ENCODE measurements at places on chromosomes 4 and X. TPM values are rescaled to one million over a fixed set of nuclear protein-coding genes. Genes with fewer than 3 reads are reported as not detected.

DNA sequence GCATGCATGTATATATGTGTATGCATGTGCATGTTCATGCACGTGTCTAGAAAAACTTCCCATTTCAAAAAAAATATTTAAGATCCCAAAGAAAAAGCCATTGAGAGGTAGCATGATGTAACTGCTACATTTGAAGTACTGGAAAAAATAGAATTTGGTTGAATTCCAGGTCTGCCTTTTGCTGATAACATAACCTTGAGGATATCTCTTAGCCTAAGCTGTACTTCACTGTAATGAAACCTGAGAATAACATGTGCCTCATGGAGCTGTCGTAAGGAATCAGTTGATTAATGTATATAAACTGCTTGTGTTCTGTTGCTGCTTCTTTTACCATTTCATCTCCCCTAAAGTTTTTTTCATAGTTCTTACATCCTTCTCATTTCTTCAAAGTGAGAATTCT lies 351.8 kb downstream of the GRIA2 start:
- H3K27ac ChIP-seq = no peak overlapping the region
- no peaks in the 10 kb centered on the region for H3K36me3 ChIP-seq
- no peaks in the 10 kb centered on the region for H3K27me3 ChIP-seq
- no peaks in the 10 kb centered on the region for H3K4me1 ChIP-seq
- no peak overlapping the region for H3K4me3 ChIP-seq
- no peak for DNase-seq

The RNF175 gene
- not detected for total RNA-seq

- no peak overlapping the region for H3K27ac ChIP-seq
- no peaks in the 10 kb centered on the region for H3K27me3 ChIP-seq
- H3K4me1 ChIP-seq = peaks cover 6% of the 10 kb centered on the region
- DNase-seq = no peak
Observed at GRCh38 chr4:147736458-147736857, 4.6 kb downstream of the ARHGAP10 start.

GRCh38 chr4:112747036-112747435 lies 110.1 kb downstream of the LARP7 start:
- no peak for DNase-seq
- H3K4me3 ChIP-seq = no peak overlapping the region
- H3K27me3 ChIP-seq = no peaks in the 10 kb centered on the region
- no peaks in the 10 kb centered on the region for H3K36me3 ChIP-seq
- no peaks in the 10 kb centered on the region for H3K4me1 ChIP-seq

GRCh38 chr4:188688956-188689355 lies 549.7 kb downstream of the TRIML1 start:
- DNase-seq = no peak
- no peaks in the 10 kb centered on the region for H3K36me3 ChIP-seq
- no peak overlapping the region for H3K4me3 ChIP-seq
- H3K4me1 ChIP-seq = no peaks in the 10 kb centered on the region
- H3K27me3 ChIP-seq = no peaks in the 10 kb centered on the region
- H3K27ac ChIP-seq = no peak overlapping the region

GRCh38 chrX:111504941-111505340 lies 6.5 kb upstream of the SERTM2 start:
- no peaks in the 10 kb centered on the region for H3K27me3 ChIP-seq
- no peaks in the 10 kb centered on the region for H3K4me1 ChIP-seq
- DNase-seq = no peak
- H3K4me3 ChIP-seq = no peak overlapping the region
- H3K36me3 ChIP-seq = no peaks in the 10 kb centered on the region

DNA sequence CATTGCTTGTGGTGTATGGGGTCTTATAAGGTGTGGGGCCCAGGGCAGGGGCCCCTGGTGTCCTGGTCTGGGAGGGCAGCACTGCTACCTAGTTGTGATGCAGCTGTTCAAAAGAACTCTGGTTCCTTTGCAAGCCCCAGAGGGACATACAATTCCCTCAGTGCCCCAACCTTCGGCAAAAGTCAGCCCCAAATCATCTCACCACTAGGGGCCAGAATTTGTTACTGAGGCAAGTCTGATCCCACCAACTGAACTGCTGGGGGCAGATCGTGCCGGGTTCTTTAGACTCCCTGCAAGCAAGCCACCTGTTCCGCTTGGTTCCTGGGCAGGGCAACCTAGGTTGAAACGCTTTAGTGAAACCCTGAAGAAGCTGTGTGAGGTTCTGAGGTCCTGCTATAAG lies 180.1 kb upstream of the S100G start:
- DNase-seq = no peak
- H3K4me1 ChIP-seq = no peaks in the 10 kb centered on the region
- no peak overlapping the region for H3K27ac ChIP-seq
- no peaks in the 10 kb centered on the region for H3K27me3 ChIP-seq
- no peaks in the 10 kb centered on the region for H3K36me3 ChIP-seq

DNA sequence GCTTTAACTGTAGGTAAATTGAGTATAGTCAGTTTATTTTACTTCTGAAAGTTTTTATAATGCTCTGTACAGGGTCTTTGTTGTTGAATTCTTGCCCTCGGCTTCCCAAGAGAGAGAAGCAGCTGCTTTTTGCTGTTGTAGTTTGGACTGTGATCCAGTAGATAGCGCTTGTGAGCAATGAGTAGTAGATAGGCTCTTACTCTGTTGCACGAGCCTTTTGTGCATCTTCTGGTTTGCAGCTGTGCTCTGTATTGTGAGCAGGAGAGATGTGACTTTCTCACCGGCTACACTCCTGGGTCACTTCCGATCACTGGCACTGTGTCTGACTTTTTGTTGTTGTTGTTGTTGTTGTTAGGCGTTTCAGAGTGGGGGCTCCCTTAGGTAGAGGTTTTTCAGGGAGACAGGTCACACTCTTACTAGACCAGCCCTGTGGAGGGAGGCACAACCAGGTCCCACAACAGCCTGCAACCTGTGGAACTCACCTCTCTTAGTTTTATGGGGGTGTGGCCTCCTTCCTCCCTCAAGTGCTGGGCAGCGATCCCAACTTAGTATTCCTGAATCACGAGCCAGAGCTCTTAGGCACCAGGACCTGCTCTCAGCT lies 822.1 kb upstream of the GALNTL6 start:
- H3K4me1 ChIP-seq = no peaks in the 10 kb centered on the region
- no peak for DNase-seq
- H3K36me3 ChIP-seq = no peaks in the 10 kb centered on the region
- H3K27ac ChIP-seq = no peak overlapping the region
- H3K27me3 ChIP-seq = no peaks in the 10 kb centered on the region

GRCh38 chrX:81120258-81120935 lies 81.3 kb downstream of the HMGN5 start:
- DNase-seq = peak; percentile 20
- H3K27ac ChIP-seq = no peak overlapping the region
- peak overlapping the region; percentile 47 for H3K4me3 ChIP-seq

The PGM2 gene
- 37.2 TPM for total RNA-seq

DNA sequence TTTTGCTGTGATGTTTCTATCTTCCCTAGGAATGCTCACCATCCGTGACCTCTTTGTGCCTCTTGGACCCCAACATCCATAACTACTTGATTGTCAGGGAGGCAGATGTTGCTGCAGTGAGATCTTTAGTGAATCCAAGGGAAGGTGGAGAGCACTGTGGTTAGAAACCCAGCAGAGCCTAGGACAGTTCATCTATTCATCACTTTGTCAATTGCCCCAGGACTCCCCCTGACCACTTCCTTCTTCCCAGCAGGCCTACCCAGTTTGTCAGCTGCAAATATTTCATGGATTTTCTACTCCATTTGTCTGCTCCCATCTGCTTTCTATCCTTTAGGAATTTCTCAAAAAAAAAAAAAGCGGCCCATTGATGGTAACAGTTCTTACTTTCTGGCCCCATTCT lies 942.8 kb downstream of the PCDH7 start:
- no peak for DNase-seq
- H3K27me3 ChIP-seq = no peaks in the 10 kb centered on the region
- no peak overlapping the region for H3K27ac ChIP-seq
- H3K4me1 ChIP-seq = no peaks in the 10 kb centered on the region
- no peak overlapping the region for H3K4me3 ChIP-seq

DNA sequence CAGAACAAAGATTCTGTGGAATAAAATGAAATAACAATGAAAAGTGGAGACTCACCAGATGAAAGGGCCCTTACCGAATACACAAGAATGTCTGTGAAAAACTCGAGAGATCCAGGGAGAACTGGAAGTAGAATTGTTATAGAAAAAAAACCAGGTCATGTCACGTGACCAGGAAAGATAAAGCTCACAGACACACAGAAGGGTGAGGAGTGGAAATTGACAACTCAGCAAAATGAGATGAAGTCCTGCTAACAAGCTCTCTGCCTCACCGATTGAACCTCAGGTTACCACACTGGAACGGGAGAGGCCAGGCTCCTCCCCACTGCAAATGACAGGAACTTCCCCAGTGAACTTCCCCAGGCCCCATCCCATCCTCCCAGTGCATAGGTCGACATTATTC lies 1618.0 kb upstream of the PCDH10 start:
- no peak for DNase-seq
- no peaks in the 10 kb centered on the region for H3K27me3 ChIP-seq
- H3K4me3 ChIP-seq = no peak overlapping the region
- no peak overlapping the region for H3K27ac ChIP-seq
- no peaks in the 10 kb centered on the region for H3K36me3 ChIP-seq
- H3K4me1 ChIP-seq = no peaks in the 10 kb centered on the region

DNA sequence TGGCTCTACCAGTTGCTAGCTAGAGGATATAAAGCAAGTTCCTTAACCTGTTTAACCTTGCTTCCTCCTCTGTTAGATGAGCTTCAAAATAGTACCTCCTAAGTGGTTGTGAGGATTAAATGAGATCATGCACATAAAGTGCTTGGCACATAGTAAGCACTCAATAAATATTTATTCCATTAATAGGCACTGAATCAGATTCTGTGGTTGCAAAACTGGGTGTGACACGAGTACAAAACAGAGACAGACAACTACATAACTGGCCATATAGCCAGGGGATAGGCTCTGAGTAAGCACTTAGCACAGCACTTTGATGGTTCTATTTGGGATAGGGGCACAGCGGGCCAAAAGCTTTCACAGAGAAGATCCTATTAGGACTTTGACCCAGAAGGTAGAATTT lies 150.3 kb downstream of the RELL1 start:
- no peak overlapping the region for H3K27ac ChIP-seq
- no peak overlapping the region for H3K4me3 ChIP-seq
- no peak for DNase-seq
- no peaks in the 10 kb centered on the region for H3K4me1 ChIP-seq

The CLDN22 gene
- total RNA-seq = not detected

GRCh38 chr4:83751336-83751949 lies 215.5 kb downstream of the GPAT3 start:
- no peak overlapping the region for H3K4me3 ChIP-seq
- no peak overlapping the region for H3K27ac ChIP-seq
- H3K27me3 ChIP-seq = no peaks in the 10 kb centered on the region

GRCh38 chr4:18571301-18571761 lies 549.8 kb upstream of the LCORL start:
- no peaks in the 10 kb centered on the region for H3K4me1 ChIP-seq
- no peak for DNase-seq
- H3K36me3 ChIP-seq = no peaks in the 10 kb centered on the region
- no peaks in the 10 kb centered on the region for H3K27me3 ChIP-seq

- H3K27ac ChIP-seq = no peak overlapping the region
- H3K27me3 ChIP-seq = no peaks in the 10 kb centered on the region
- DNase-seq = no peak
- no peaks in the 10 kb centered on the region for H3K4me1 ChIP-seq
- no peaks in the 10 kb centered on the region for H3K36me3 ChIP-seq
- no peak overlapping the region for H3K4me3 ChIP-seq
Observed at GRCh38 chr4:129490516-129490915, 394.6 kb downstream of the C4orf33 start.

GRCh38 chr4:90198086-90198847 lies 71.1 kb downstream of the CCSER1 start:
- no peak for DNase-seq
- no peaks in the 10 kb centered on the region for H3K4me1 ChIP-seq
- no peak overlapping the region for H3K27ac ChIP-seq
- no peaks in the 10 kb centered on the region for H3K36me3 ChIP-seq

The GPRIN3 gene
- 22.5 TPM for total RNA-seq

DNA sequence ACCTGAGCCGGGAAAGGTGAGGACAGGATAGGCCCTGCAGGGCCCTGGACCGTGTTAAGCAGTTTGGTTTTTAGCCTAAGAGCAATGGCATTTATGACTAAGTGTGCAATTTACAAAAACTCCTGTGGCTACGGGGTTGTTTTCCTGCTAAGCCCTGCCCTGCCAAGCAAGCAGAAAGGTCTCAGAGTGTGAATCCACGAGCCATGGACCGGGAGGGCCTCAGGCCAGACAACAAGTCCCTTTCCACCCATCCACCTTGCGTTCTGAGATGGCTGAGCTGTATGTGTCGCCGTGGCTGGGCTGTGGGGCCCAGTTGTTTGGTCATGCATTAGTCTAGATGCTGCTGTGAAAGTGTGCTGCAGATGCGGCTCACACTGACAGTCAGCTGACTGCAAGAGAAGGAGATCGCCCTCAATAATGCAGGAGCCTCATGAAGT lies 33.9 kb upstream of the AFAP1 start:
- peak overlapping the region; percentile 62 for H3K27ac ChIP-seq
- no peak for DNase-seq
- H3K27me3 ChIP-seq = no peaks in the 10 kb centered on the region
- H3K36me3 ChIP-seq = no peaks in the 10 kb centered on the region

DNA sequence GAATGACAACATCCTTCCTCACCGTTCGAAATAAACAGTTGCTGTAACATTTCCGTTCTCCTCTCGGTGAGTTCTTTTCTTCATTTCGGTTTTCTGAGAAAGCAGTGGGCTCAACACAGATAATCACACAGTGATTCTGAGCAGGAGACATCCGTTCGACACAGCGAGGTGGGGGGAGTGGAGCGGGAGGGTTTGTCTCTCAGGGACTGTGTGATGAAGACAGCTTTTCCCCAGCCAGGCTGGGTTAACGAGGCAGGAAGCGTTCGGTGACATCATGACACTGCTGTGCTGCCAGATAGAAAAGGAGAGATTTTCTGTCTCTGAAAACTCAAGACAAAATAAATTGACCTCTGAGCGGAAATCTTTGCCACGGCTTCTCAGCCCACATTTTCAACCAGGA lies 119.3 kb downstream of the CRLF2 start:
- H3K4me1 ChIP-seq = no peaks in the 10 kb centered on the region
- H3K4me3 ChIP-seq = no peak overlapping the region
- no peaks in the 10 kb centered on the region for H3K36me3 ChIP-seq

The XAGE1A gene
- total RNA-seq = not detected

DNA sequence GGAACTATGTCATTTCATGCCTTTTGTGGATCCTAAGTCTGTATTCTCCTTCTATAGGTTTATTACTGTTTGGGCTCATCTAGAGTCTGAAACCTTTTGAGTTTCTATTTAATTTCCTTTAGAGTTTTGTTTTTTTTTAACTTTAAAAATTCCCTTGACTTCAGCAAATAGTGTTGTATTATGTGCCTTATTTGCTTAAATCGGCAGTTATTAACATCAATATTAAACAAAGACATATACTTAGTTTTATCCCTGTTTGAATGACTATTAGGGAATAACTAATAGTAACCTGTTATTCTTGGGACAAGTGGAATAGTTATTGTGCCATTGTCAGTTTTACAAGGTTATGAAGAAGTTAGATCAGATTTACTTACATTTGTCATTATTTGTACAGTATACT lies 112.8 kb upstream of the NUDT6 start:
- H3K4me1 ChIP-seq = no peaks in the 10 kb centered on the region
- H3K36me3 ChIP-seq = no peaks in the 10 kb centered on the region
- H3K27ac ChIP-seq = no peak overlapping the region
- H3K4me3 ChIP-seq = no peak overlapping the region
- DNase-seq = no peak

GRCh38 chr4:168291242-168291641 lies 27.3 kb downstream of the DDX60 start:
- H3K27ac ChIP-seq = no peak overlapping the region
- H3K4me1 ChIP-seq = no peaks in the 10 kb centered on the region
- H3K27me3 ChIP-seq = no peaks in the 10 kb centered on the region
- H3K36me3 ChIP-seq = no peaks in the 10 kb centered on the region
